ENCODE measurements at places on chromosomes 6 and 20. TPM values are rescaled to one million over a fixed set of nuclear protein-coding genes. Genes with fewer than 3 reads are reported as not detected.

CGAS gene
- 13.0 TPM for total RNA-seq

ARMC2 gene
- total RNA-seq, result 3.1 TPM

KCNK15 gene
- 0.96 TPM for total RNA-seq

DDX43 gene
- 2.6 TPM for total RNA-seq

PACSIN1 gene
- total RNA-seq, result 0.72 TPM

PSORS1C2 gene
- total RNA-seq, result not detected

CST7 gene
- not detected for total RNA-seq

BTNL2 gene
- not detected for total RNA-seq

SLC13A3 gene
- 12.3 TPM for total RNA-seq

AGPAT4 gene
- total RNA-seq, result 54.2 TPM

GRCh38 chr6:124683507-124683906 lies 278.7 kb upstream of the RNF217 start:
- DNase-seq, result no peak

DNA sequence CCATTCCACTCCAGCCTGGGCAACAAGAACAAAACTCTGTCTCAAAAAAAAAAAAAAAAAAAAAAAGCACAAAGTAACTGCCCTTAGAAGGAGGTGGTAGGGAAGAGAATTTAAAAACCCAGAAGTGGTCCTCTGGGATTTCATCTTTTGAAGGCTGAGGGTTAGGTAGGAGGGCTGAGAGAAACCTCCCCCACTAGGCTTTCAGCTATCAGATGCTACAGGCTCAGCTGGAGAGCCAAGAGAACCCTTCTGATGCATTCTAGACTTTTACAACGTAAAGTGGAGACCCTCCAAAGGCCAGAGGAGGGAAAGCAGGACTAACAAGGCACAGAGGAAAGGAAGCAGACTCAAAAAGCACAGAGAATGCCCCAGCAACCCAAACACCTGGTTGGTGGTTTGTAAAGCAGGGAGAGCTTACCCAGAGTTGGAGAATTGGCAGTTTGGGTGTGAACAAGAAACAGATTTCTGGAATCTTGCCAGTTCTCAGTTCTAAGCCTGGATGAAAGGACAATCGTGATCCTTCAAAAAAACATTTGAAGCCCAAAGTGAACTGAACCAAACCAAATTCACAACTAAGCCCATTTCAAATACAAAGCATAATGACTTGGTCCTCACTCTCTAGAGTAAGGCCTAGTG lies 23.2 kb upstream of the SPAG4 start:
- DNase-seq, result no peak

GRCh38 chr20:21548390-21549035 lies 34.6 kb upstream of the NKX2-2 start:
- DNase-seq, result no peak

DNA sequence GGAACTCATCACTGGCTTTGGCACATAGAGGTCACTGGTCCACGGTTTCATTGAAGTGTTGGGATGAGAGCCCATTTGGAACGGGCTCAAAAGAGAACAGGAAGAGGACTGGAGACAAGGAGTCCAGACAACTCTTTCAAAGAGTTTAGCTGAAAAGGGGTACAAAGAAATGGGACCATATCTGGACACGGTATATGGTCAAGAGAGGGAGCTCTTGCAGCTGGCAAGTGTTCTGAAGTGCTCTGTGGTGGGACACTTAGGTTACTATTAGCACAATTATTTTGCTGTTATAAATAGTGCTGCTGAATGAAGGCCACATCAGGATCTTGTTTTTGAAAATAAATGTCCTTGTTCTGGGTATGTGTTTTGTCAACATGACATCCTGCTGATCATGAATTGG lies 4.6 kb downstream of the SGK2 start:
- no peak for DNase-seq

DNA sequence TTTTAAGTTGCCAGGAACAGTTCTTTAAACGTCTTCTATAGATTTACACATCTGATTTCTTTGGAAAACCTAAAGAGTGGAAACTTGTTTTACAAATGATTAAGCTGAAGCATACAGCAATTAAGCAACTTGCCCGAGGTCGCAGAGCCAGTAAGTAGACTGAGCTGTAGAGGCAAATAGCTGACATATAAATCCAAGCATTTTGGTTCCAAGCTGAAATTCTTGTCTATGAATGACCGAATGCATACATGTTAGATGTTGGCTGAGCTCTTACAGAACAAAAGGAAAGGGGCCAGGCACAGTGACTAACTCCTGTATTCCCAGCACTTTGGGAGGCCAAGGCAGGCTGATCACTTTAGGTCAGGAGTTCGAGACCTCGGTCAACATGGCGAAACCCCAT lies 101.8 kb upstream of the SGK1 start:
- no peak for DNase-seq

DNA sequence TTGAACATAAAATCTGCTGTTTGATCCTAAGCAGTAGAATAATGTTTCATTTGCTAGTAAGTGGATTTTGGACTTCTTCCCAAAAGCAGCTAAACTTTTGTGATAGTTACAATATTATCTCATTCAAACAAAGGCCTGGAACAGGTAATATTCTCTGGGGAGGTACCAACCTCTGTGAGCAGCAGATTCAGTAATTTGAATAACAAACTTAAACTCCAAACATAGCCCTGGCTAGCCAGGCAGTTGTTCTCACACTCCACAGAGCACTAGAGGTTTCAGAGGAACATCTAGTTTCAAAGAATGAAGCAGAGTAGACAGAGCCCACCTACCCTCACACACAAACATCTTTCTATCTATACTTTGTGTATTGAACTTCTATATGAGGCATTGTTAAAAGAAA lies 40.9 kb downstream of the LGSN start:
- DNase-seq, result no peak

DNA sequence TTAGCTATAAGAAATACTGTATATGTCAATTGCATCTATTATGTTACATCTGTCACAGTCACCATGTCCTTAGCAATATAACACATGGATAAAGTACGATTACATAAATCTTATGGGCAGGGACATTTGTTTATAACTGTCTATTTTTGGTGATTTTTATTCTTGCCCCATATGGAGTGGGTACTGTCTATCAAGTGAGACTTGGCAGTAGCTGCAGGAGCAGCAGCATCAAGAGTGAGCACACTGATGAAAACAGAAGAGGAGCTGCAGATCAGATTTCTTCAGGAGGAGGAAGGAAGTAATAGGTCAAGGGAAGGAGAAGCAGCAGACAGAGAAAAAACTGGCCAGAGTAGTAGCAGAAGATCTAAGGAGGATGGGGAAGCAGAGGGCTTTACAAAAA lies 516.7 kb downstream of the C6orf118 start:
- DNase-seq, result no peak

DNA sequence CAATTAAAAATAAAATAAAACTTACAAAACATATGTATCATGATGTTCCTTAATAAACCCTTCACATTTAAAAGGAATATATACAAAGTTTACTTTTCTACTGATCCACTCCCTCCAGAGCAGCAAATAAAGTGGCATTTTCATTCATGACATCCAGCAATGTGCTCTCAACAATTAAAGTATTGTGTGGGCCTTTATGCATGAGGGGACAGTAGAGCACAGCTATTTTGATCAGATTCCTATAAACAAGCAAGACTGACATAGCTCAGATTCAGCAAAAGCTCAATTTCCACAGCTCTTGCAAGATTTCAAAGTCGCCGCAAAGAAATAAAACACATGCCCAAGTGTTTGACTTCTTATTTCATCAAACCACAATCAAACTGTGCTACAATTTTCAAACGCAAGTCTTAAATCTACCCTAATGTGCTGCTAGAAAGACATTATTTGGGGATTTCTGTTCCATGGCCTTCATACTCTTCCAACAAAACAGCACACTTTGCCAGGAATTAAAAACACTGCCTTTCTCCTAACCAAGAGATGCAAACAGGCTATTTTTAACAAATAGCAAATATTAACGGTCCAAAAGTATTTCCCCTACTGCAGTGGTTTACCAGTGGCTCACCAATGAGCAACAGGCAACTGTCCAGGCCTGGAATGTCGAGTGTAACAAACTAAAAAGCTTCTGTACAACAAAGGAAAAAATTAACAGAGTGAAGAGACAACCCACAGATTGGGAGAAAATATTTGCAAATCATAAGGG lies 52.3 kb downstream of the MBOAT1 start:
- no peak for DNase-seq

DNA sequence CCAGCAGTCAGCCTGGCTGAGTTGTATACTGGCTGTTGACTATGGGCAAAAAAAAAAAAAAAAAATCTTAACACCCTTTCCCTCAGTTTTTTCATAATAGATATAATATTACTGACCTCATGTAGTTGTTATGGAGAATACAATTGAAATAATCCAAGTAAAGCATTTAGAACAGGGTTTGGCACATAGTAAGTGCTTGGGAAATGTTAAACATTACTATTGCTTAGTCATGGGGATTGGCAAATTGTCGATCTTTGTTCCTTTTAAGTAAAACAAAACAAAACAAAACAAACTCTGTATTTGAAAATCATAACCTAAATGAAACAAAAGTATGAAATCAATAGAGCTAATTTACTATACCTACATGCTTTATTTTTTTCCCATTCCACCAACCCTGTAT lies 458.4 kb downstream of the GRIK2 start:
- no peak for DNase-seq

DNA sequence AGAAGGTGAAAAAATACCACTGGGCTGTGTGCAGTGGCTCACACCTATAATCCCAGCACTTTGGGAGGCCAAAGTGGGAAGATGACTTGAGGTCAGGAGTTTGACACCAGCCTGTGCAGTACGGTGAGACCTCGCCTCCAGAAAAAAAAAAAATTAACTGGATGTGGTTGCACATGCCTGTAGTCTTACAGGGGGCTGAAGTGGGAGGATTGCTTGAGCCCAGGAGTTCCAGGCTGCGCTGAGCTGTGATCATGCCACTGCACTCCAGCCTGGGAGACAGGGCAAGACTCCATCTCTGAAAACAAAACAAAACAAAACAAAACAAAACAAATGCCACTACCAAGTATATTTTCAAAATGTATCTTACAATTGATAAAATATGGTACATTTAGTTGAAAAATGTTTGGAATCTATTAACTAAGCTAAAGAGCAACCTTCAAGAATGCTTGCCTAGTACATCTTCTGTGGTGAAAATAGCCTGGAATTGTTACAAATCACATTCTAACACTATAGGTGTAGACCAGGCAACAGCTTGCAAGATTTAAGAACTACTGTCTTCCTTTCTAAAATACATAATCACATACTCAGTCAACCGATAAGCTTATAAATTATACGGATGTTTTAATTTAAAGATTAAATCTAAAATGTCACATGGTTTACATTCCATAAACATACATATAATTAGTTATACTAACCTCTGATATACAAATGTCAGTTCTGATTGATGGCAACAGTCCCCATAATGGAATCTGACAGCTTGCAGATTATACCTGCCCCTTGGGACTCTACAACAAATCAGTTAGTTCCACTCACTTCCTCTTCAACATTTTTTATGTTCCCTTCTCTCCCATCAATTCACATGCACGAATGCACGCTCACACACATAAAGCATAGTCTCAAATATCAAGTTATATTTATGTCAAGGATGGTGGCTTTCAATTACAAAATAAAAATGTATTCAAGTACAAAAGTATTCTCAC lies 150.8 kb downstream of the ASCC3 start:
- DNase-seq, result no peak

- no peak for DNase-seq
These were observed 1.9 kb downstream of the EBF4 start for GRCh38 chr20:2694519-2694918.

- DNase-seq, result no peak
These were observed 142.4 kb downstream of the THBS2 start for GRCh38 chr6:169111203-169111602.

GRCh38 chr6:53064726-53065265 lies 408 bp upstream of the FBXO9 start:
- DNase-seq, result peak; percentile 99

DNA sequence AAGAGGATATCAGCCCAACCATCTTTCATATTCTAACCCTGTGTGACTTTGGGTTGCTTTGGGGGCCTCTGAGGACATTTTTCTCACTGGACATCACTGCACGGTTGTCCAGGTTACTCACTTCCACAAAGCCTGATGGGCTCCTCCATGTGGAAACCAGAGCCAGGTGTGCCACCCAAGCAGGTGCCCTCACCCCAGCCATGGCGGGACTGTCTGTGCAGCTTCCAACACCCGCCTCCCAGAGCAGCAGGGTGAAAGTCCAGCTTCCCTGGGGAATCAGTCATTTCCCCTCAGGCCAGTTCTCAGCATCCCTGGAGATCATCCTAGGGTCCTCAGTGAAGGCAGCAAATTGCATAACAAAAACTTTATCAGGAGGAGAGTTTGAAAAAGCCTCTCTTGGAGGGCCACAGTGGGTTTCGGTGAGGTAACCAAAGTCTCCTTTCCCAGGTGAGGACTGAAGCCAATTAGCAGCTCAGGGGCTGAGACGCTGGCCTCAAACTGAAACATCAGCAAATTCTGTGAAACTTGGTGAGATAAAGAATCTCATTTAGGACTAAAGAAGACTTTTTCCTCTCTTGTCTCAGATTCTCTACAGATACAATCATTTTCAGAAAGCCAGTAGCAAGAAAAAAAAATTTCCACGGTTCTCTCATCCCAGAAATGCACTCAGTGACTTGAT lies 289.6 kb upstream of the CDH4 start:
- no peak for DNase-seq

DNA sequence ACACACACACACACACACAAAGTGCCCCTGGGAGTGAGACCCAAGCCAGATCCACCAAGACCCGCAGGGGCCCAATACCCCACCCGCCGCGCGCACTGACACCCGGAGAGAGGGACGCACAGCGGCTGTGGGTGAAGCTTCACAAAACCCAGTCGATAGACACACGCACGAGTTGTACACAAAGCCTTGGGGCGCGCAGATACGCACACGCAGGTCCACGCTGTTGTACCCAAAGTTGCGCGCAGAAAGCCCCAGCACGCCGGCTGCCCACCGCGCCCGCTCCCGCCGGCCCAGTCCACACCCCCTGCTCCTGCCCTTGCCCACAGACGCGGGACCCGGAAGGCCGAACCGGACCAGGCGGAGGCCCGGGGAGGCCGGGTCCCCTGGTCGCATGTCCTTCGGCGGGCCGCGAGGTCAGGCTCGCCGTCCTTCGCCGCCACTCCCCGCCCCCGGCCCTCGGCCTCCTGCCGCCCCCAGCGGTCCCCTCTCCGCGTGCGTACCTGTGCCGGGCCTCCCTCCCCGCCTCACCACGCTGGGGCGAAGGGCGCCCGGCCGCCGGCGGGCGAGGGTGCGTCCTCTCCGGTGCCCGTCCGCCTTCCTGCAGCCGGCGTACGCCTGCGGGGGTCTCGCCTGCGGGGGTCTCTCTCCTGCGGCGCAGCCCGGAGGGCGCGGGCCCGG lies at the start of gene TMEM74B:
Gene TMEM74B, minus strand, starts transcription at position 344 of the 678 bp plus-strand sequence. CDS start 1,180 bp downstream, outside the sequence.
- DNase-seq, result no peak

DNA sequence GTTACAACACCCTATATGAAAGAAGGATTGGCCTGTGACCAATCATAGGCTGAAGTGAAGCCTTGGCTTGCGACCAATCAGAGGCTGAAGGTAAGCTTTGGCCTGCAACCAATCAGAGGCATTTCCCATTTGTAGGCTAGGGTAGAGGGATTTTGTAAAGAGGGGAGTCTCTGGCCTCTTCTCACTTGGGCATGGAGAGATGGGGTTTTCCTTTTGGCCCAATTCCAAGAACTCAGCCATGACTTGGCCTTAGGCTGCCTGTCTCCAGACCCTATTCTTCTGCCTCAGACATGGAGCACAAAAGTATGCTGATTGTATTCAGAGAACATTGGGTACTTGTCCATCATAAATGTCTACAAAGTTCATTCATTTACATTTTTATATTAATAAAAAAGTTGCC lies 308.3 kb downstream of the UTRN start:
- DNase-seq, result no peak

GRCh38 chr6:35294308-35294945 lies 3.2 kb upstream of the DEF6 start:
- DNase-seq, result no peak

- DNase-seq, result no peak
These were observed 44.2 kb downstream of the SNAI1 start for GRCh38 chr20:50026746-50027575.
